ENCODE measurements at places on chromosomes 4 and X.

DNA sequence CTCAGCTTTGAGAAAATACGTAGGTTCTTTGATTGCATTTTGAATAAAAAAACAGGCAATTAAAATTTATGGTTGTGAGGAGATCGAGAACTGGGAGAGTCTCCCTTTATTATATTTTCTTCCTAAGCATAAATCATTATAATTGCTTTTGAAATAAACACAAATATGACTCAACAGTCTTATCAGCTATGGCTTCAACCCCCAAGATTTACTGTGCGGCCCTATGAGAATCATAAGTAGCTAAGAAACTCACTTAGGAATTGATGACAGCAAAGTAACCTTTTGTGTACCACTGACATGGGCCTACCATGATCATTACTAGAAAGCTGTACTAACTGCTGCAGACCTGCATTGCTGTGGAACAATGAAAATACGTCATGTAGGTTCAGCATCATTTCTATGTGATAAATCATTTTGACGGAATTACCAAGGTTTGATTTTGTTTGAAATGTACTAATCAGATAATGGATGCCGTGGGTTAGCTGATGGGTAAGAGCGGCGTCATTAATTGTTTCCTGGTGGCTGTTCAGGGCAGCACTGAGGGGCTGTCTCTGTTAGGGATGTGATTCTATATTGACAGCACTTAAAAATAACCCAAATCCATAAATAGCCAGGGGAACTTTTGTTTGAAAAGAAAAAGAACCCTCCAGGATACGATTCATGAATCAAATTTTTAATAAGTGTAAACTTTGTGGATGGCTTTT lies 51.5 kb upstream of the GPRIN3 start:
- DNase-seq, result no peak

DNA sequence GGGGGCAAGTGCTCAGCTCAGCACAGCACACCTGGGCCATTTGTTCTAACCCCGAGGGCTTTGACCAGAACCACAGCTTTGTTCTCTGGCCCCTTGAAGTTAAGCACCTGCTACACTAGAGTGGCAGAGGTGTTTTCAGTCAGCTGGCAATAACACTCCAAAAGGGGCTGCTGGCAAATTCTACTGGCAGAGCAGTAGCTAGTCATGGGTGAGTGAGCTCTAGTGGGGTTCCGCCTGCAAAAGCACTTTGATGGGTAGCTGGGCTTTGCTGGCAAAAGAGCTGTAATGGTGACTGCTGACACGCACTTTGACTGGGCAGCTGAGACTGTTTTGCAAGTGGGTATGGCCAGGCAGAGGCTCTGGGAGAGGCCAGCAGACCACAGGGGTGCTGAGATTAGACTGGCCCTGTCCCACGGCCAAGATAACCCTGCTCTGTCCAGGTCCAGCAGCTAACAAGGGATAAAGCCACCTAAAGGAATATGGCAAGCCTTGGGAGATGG lies 65.2 kb upstream of the TENT5D start:
- no peak for DNase-seq

DNA sequence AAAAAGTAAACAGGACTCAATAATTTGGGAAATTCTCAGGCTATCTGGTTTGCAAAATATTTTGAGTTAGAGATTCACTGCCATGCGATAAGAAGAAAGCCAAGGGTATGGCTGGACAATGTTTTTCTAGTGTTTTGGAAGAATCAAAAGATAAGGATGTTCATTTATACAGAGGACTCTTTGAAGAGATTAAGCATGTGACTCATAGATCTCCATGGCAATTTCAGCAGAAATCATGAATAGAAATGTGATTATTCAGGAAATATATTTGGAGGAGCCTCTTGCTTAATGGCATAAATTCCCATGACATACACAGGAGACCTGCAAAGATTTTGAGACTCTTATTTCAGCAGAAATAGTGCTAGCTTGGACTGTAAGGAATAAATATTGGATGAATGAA lies 16.7 kb upstream of the FRAS1 start:
- DNase-seq, result no peak

GRCh38 chr4:57926311-57926710 lies 816.1 kb upstream of the IGFBP7 start:
- no peak for DNase-seq

DNA sequence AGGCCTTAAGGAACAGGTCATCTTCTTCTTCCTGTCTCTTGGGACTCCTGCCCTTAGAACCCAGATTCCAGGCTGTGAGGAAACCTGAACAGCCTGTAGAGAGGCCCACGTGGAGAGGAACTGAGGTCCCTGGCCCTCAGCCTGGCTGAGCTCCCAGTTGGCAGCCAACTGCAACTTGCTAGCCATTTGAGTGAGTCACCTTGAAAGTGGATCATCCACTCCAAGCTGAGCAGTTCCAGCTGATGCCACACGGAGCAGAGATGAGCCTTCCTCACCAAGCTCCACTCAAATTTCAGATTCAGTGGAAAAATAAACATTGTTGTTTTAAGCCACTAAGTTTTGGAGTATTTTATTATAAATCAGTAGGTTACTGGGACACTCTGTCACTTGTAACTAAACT lies 392.5 kb downstream of the BCOR start:
- DNase-seq, result no peak

GRCh38 chrX:137051978-137052642 lies 18.3 kb upstream of the GPR101 start:
- peak; percentile 69 for DNase-seq

DNA sequence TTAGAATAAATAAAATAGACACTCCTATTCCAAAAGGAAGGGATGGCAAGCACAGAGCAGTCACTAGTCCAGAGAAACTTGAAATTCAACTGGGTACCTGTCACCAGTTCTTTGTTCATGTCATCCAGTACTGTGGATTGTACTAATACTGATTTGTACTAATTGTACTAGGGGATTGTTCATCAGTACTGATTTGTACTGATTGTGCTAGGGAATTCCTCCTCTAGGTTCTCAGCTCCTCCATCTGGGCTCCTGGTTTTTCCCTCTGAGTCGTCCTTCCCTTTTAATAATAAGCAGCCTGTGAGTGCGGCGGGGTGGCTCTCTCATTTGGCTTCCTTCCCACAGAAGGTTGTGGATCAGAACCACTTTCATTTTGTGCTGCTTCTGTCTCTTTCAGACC lies 31.0 kb upstream of the SOD3 start:
- no peak for DNase-seq

GRCh38 chrX:19272452-19272851 lies 71.3 kb upstream of the PDHA1 start:
- DNase-seq, result no peak

DNA sequence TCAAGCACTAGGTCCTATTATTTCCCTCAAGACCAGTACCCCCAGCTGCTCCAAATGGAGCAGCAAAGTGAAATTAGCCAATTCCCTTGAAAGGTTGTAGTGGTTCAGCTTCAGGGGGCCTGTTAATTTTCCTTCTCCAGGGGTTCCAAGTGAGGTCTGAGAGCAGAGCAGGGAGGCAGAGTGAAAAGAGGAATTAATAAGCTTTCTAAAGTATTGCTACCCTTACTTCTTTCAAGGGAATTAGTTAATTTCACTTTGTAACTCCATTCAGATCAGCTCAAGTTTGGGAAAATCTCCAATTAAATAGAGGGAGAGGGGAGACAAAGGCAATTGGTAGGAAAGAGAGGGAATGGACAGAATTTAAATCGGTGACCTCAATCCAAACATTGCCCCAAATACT lies 78.7 kb upstream of the SLC7A11 start:
- no peak for DNase-seq

DNA sequence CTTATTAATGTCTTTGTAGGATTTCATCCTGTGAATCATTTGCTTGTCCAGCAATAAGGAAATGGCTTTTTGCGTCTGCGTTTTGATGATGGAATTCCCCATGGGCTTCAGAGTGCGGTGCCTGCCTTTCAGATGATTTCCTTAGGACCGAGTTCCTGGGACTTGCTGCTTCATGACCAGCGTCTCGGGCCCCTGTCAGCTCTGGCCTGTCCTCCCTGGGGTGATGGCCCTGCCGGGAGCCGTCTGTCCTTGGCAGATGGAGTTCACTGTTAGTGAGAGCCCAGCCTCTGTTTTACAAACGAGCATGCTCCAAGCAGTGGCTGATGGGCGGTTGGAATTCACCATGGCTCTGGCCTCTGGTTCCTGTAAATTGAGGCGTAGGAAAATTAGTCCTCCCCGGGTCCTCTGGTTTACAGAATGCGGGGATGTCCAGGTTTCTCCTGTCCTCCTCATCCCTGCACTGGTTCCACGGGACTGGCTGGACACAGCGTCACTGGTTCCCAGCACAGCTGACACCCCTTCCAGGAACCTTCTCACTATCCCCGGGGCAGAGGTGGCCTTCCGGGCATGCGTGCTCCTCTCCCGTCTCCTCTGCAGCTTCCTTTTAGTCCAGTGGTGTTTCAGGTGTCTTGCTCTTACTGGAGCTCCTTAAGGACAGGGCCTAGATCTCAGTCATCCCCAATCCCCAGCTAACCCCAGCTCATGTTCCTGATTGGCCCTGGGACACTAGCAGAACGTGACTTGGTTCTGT lies 34.9 kb downstream of the TBC1D14 start:
- no peak for DNase-seq

DNA sequence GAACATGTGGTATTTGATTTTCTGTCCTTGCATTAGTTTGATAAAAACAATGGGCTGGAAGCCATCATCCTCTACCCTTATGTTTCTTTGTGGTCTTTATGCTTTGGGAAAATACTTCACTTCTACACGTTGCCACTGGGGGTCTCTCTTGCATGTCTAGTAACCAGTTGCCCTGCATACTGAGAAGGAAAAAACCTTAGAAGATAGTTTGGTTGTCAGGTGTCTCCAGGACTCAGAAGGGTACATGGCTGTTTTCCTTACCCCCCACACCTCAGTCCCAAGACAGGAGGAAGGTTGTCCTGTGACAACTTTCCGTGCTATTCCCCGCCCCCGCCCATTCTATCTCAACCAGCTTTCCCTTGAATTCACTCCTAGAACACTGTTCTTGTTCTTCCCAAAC lies 62.1 kb upstream of the LANCL3 start:
- DNase-seq, result no peak

GRCh38 chr4:107153956-107154355 lies 117.8 kb upstream of the DKK2 start:
- no peak for DNase-seq

DNA sequence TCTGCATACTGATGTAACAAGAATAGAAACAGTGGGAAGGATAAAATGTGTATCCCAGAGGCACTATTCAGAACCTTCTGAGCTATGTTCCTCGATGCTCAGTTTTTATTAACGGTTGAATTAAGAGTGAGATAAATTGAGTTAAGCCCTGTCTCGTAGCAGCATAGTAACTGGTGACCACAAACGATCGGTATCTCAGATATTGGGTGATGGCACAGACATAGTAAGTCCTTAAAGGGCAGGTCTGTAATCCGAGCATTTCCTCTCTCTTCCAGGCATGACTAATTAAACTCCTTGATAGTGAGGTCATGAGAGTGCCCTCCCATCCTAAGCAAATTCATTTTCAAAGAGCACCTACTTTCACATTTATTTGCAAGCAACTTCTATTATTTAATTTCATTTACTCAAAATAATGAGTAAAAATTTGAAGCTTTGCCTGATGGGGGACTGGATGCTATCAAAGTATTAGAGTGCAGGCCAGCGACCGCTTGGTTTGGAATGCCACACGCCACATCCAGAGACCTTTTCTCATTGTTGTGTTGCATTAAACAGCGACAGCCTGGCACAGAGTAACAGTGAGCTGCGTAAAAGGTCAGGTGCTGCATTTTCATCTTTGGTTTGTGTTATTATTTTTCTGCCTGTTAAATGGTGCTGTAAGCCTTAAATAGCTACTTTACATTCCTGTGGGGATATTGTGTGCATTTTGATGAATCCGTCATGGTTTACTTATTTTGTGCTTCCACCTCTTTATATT lies 101.9 kb downstream of the PCDH7 start:
- DNase-seq, result no peak

DNA sequence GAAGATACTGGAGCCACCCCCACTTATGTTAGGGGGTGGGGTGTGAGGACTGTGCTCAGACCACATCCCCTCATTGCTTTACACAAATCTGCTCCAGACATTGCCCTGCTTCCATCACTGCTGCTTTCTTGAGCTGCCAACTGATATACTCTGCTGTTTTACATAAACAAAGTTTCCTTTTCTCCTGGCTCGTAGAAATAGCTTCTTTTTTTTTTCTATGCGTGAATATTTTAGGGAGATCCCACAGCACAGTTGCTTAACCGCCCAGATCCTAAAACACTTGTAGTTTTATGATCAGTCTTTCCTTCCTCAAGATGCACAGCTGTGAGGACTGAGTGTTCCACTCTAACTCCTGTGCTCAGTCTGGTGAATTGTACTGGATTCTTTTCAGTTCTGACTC lies 768.4 kb downstream of the PCDH18 start:
- no peak for DNase-seq

GRCh38 chr4:42655921-42656678 lies 805 bp downstream of the ATP8A1 start:
- DNase-seq, result peak; percentile 51

GRCh38 chr4:159018062-159018629 lies 84.7 kb upstream of the RAPGEF2 start:
- no peak for DNase-seq

DNA sequence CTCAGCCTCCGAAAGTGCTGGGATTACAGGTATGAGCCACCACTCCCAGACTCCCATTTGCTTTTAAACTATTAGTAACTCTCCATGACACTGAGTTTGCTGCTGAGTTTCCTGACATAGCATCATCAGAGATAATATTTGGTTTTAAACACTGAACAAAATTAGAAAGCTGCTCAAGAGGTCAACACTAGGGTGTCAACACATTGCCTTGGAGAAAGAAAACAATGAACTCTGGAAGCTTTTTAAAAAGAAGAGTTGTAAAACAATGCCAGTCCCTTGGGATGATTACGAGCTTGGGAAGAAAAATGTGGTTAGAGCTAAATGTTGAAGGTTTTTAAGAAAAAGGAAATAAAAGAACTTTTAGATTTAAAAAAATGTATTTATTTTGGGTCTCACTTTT lies 264.8 kb downstream of the CAMK2D start:
- no peak for DNase-seq

DNA sequence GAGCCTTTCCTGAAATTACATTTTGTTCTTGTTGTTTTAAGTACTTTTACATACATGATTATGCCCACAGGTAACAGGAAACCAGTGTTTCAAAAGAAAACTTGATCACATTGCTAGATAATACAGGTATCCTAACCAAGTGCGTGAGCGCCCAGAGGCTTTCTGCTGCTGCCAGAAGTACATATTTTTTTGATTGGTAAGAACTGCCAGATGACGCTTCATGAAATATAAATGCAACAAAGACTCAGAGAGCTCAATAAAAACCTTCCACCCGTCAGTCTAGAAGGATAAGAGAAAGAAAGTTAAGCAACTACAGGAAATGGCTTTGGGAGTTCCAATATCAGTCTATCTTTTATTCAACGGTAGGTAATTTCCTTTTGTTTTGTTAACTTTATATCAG lies at the start of gene EPGN:
Gene EPGN, plus strand, starts transcription at position 256 of the 400 bp plus-strand sequence. Its CDS starts 64 bp downstream, at position 320.
- no peak for DNase-seq

- DNase-seq, result no peak
Observed at GRCh38 chr4:71026086-71026485, 32.6 kb downstream of the DCK start.

DNA sequence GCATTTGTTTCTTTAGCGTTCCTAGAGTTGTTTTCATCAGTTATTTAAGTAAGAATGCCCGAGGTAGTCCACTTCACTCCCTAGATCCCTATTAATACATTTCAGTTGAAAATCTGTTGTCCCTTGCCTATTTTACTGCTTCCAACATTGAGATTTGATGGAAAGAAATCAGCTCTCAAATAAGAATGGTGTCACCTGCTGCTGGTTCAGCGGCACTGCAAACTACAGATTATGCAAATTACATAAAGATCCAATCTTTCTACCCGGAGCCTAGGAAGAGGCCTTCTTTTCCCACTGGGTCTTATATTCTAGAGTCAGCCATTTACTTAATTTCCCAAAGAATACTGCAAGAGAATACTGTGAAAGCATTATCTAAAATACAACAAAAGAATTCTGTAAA lies 597.6 kb upstream of the MAGEB2 start:
- no peak for DNase-seq
